Activated CD4-positive, CD25-positive, alpha-beta regulatory T cell treated with anti-CD3 and anti-CD28 coated beads, Interleukin-2, amount 50 U/mL, for 24 hours (primary cell): ENCODE measurements at places on chromosomes 4 and X.
A peak's percentile ranks its signal among the peaks of the same experiment; 100 is the strongest.

DNA sequence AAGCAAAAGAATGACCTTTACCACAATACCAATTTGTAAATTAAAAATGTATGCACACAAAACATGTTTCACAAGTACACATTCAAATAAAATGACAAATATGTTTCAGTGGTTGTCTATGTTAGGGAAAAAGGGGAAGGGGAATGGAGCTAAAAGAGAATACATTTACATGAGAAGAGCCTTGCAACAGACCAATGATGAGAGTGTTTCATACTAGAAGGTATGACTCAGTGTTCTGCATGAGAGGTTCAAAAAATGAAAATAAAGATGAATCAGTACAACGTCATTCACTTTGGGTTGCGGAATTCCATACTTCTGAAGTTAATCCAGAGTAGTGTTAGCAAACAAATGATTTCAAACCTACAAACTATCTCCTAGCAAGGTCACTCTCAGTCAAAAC lies 51.7 kb downstream of the RPGR start:
- ATAC-seq = no peak

DNA sequence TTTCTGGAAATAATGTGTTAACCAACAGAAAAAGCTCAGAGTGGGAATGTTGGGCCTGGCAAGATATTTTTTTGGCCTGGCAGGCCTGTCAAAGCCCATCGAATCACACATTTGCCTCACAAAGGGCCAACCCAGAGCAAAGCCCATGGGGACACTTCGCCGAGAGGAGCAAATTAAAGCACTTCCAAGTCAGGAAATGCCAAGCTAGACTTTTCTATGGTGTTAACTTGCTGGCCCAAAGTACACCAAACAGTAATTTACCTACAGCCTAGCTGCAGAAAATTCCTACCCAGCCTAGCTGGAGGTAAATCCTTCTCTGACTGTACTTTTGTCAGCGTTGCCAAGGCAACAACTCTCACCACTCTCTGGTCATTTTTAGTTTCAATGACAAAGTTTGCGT lies 288.6 kb upstream of the LDB2 start:
- no peak for ATAC-seq

DNA sequence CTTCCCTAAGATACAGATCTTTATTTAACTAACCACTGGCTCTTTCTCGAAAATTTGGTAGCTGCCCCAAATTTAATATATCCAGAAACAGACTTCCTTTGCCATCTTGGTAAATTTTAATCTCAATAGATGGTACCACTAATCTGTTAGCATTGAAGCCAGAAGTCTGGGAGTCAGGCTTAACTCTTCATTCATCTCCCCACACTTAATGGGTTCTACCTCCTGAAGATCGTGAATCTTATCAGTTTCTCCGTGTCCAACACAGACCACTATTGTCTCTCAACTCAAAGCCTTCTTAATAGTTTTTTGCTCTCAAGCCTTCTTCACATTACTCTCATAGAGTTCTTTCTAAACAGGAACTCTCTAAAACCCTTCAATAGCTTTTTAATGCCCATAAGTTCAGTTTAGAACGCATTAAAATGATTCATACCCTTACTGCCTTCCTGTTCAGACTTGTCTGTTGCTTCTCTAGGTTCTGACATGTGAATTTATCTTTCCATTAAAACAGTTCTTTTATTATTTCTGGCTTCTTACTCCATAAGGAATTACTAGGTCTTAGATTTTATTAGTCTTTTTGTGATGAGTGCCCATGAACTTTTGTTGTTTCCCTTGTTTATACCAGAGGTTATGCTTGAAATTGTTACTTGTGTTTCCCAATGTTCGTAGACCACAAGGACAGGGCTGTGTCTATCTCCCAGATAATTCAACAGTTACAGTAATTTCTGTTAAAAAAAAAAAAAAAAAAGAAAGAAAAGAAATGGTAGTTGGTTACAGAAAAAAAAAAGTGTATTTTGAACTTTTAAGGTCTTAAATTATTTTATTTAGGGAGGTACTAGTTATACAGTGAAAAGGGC lies 54.7 kb downstream of the SMARCAD1 start:
- ATAC-seq = no peak

DNA sequence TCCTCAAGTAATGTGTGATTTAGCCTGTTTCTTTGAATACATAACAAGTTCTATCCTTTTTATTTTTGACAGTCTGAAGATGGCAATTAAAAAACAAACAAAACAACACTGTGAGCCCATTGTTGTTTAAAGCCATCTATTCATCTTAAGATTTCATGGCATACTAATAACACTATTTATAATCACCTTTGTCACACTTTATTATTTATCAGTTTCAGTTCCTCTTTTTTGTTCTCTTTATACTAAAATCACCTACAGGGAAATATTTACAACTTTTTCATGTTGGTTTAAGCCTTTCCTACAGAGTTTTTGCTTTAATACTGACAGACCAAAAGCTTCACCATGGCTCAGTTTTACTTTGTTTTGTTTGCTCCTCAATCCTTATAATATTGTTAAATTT lies 247.4 kb upstream of the CTSO start:
- ATAC-seq = no peak

GRCh38 chrX:136390921-136391320 lies 90.2 kb downstream of the ADGRG4 start:
- no peak for ATAC-seq

GRCh38 chrX:45445745-45446412 lies 245.2 kb upstream of the DIPK2B start:
- ATAC-seq = peak; percentile 85

GRCh38 chrX:40207626-40208025 lies 109.9 kb upstream of the BCOR start:
- peak; percentile 75 for ATAC-seq

DNA sequence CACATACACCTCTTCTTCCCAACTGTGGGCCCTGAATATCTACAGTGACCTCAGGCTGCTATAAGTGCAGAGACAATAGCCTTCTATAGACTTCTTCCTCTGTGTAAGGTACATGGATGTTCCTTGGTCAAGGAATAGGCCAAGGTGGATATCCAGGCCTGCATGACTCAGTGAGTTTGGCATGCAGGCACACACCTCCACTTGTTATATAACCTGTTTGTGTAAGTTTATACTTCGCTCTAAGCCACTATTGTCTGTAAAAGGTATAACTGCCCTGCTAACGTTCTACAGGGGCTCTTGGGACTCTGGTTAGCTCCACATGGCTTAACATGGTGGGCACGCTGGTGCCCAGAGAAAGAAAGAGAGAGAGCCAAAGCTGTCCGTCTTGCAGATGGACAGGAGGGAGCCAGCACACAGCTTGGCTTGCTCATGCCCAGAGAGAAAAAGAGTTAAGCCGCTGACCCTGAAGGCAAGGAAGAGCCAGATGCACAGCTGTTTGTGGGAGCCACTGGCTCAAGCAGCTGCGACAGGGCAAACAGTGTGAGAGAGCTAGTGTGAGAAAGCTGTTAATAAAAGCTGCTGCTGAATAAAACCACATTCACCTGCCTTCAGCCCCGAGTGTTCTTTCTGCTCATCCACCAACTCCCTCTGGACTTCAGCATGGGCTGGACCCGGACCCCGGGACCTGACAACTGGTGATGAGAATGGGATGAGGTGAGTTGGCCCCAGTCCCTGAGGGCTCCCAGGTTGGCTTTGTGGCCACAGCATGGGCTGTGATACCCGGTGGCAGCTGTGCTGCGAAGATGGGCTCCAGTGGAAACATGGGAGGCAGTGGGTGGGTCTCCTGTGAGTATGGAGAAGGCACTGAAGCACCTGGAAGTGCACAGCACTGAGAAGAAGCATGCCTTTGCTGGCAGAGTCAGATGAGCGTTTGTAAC lies 44.5 kb upstream of the ZBTB33 start:
- no peak for ATAC-seq

GRCh38 chrX:46244451-46244850 lies 300.8 kb downstream of the ZNF674 start:
- ATAC-seq = no peak

DNA sequence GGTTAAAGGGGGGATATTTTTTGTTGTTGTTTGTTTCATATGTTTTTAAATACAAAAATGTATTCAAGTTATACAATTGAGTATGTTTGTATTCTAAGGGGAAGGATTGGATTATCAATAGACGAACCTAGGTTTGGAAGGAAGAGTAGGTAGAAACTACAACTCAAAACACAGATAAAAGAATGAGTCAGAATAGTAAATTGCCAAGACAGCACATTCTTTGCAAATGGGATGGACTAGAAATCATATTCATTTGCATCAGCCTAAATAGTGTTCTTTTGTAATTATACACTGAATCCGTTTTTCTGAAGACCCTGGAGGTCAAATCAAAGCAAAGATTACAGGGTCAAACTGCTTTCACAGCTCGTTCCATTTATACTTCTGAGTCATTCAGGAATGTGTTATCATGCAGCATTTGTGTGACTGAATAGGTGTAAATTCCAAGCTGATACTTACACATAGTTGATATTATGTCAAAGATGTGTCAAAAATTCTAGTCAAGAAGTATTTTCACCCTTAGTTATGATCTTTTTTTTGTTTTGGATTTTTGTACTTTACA lies 273.3 kb upstream of the FAT4 start:
- no peak for ATAC-seq

- no peak for ATAC-seq
Measured at GRCh38 chr4:136395212-136395722, 1137.0 kb downstream of the PCDH18 start.

- ATAC-seq = no peak
Measured at GRCh38 chr4:124191329-124191728, 521.2 kb downstream of the ANKRD50 start.

GRCh38 chrX:619451-619811 lies 11.2 kb upstream of the SHOX start:
- no peak for ATAC-seq

DNA sequence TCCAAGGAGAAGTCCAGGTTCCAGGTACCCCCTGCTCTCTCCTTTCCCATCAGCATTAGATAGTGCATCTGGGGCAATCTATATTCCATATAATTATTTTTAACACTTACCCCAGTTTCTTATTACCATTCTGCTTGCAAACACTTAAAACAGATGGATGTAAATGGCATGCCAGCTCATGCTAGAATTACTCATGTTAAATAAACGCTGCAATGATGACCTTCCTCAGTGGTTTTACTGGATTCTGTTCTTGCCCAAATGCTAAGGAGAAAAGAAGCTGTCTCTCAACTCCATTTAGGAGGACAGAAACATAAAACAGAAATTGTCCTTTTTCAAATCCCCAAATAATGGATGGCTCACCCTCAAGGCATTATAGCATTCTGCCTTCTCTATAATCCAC lies 161.1 kb downstream of the NLGN4X start:
- no peak for ATAC-seq

- no peak for ATAC-seq
Measured at GRCh38 chr4:90160044-90160443, 32.9 kb downstream of the CCSER1 start.

DNA sequence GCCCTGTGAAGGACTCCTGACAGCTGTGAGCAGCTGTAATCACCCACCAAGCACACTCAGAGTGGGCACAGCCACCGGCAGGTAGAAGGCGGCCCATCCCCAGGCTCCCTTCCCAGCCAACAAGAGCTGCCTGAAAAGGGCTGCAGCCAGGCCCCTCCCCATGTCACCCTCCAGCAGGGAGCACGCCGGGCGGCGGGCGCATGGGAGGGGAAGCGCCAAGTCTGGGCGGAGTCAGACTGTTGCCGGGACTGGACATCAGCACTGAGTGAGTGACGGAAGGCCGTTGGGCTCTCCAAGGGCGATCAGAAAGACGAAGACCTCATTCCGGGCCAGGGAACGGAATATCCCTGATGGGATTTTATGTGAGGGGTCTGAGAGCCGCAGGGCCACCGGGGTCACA lies 82.1 kb downstream of the PPP2R2C start:
- no peak for ATAC-seq

GRCh38 chr4:26024079-26024478 lies 110.1 kb downstream of the SMIM20 start:
- ATAC-seq = no peak

- ATAC-seq = no peak
Measured at GRCh38 chrX:63404332-63404731, 53.2 kb upstream of the SPIN4 start.

GRCh38 chr4:7243609-7244330 lies 51.4 kb downstream of the SORCS2 start:
- no peak for ATAC-seq

DNA sequence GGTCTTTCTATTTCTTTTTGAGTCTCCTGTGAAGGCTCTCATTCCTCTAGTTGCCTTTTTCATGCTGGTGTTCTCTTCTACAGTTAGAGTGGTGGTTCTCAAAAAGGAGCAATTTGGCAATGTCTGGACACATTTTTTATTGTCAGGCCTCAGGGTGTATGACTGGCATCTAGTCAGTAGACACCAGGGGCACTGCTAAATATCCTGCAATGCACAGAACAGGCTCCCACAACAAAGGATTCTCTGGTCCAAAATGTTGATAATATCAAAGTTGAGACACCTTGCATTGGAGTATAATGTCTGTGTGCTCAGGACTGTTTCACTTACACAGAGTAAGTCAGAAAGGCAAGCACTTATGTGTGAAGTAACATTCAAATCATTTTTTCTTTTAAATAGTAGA lies 1360.7 kb downstream of the ADGRL3 start:
- no peak for ATAC-seq

DNA sequence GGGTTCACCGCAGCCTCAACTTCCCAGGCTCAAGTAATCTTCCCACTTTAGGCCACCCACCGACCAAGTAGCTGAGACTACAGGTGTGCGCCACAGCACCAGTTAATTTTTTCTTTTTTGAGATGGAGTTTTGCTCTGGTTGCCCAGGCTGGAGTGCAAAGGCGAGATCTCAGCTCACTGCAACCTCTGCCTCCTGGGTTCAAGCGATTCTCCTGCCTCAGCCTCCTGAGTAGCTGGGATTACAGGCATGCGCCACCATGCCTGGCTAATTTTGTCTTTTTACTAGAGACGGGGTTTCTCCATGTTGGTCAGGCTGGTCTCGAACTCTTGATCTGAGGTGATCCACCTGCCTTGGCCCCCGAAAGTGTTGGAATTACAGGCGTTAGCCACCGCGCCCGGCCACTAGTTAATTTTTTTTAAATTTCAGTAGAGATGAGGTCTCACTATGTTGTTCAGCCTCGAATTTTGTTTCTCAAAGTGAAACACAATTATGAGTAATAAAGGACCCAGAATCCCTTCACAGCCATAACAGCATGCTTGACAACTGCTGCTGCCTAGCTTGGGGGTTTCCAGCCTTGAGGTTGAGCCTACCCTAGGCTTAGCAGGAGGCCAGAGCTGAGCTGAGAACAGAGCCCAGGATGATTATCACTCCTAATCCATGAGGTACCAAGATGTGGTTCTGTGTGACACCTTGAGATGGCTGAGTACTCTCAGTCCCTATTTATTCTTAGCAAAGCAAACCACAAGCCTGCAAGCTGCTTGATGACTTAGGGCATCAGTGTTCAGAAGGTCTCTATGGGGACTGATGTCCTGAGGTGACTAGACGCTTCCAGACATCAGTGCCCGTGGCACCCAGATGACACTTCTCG lies 41.6 kb upstream of the NKRF start:
- peak; percentile 97 for ATAC-seq

DNA sequence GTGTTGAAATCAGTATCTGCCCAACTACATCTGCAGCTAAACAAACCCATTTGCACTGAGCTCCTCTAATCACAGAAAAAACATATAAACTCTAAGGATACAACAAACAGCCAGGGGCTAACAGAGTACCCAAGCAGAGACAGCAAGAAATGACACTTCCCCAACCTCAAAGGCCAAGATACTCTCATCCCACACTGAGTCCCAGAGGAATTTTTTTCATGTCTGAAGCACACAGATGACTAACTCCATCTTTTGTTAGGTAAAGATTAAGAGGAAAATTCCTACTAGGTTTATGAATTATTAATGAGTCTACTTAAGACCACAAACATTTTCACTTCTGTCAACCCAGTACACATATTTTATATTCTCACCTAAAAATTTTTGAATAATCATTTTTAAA lies 31.6 kb downstream of the SEPSECS start:
- no peak for ATAC-seq

GRCh38 chr4:80926891-80927290 lies 103.6 kb upstream of the BMP3 start:
- ATAC-seq = no peak
